Tongue (tissue), 3 donors: ENCODE measurements at places on chromosomes 3 and 15. TPM values are rescaled to one million over a fixed set of nuclear protein-coding genes. Genes with fewer than 3 reads are reported as not detected.

The LYZL4 gene
- not detected for total RNA-seq

The MEX3B gene
- 9.1 TPM for total RNA-seq

The KLF15 gene
- total RNA-seq: 12.1 TPM

The AQR gene
- 32.7 TPM for total RNA-seq

The FBXL2 gene
- 14.0 TPM for total RNA-seq

The CCDC54 gene
- not detected for total RNA-seq

The ZDHHC3 gene
- total RNA-seq: 47.5 TPM

The SYNPR gene
- not detected for total RNA-seq

The OXTR gene
- total RNA-seq: 0.62 TPM

The DCBLD2 gene
- total RNA-seq: 42.6 TPM

The THRB gene
- total RNA-seq: 3.4 TPM

The TAGLN3 gene
- total RNA-seq: 1.6 TPM

DNA sequence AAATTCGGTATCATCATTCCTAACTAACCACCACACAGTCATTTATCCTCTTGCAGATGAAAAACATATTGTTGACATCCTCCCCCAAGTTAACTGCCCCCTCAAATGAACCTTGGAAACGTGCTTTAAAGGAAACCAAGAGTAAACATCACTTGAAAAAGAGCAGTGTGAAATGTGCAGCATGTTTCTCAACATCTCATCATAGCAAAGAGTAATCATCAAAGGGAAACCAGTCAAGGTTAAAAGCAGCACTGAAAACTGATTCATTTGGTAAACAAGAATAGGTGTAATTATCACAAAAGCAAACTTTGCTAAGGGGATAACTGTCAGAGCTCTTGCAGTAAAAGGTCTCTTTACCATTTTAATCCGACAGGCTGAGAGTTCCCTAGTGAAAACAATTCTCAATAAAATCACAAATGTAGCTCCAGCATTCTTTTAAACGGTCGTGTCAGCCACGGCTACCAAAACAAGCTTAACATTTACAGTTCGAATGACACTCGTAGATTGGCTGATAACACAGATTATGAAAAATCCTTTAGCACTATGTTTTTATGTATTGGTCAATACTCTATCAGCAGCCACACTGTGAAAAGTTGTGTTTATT, 461.0 kb downstream of the GBE1 start:
- DNase-seq: no peak

GRCh38 chr15:65583701-65584100, 27.2 kb downstream of the INTS14 start:
- peak; percentile 36 for DNase-seq

GRCh38 chr3:195030791-195031321, 240.1 kb downstream of the XXYLT1 start:
- peak; percentile 52 for DNase-seq

GRCh38 chr3:156140001-156140595, 19.7 kb downstream of the KCNAB1 start:
- no peak for DNase-seq

DNA sequence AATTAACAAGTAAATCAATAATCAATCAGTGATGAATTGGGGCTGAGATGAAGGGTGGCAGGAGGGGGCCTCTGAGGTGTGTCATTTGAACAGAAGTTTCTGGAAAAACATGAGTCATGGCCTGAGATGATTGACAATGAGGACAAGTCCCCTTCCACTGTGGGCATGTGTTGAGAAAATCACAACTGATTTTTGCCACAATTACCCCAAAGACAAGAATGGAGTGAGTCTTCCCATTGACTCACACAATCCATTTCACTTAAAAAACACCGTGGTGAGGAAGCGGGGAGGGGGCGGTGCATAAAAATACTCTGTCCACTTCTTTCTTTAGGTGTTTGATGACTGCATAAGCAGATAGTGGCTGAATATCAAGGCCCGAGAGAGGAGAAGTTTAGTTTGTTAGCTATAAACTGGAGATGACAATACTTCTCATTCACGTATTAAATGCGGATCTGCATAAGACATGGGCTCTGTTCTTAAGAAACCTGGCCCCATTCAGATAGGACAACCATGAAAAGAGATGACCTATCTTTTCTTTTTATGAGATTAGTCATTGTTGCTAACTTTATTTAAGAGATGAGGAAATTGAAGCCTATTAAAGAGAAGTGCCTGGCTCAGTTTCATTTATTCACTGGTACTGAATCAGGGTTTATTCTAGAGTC, 34.7 kb downstream of the SHC4 start:
- DNase-seq: no peak

GRCh38 chr3:25513642-25514266, 85.7 kb downstream of the RARB start:
- DNase-seq: peak; percentile 58

GRCh38 chr3:2090095-2090911, 8.4 kb upstream of the CNTN4 start:
- no peak for DNase-seq

- peak; percentile 41 for DNase-seq
These were observed 57.9 kb upstream of the CTXND1 start for GRCh38 chr15:80309769-80310384.

DNA sequence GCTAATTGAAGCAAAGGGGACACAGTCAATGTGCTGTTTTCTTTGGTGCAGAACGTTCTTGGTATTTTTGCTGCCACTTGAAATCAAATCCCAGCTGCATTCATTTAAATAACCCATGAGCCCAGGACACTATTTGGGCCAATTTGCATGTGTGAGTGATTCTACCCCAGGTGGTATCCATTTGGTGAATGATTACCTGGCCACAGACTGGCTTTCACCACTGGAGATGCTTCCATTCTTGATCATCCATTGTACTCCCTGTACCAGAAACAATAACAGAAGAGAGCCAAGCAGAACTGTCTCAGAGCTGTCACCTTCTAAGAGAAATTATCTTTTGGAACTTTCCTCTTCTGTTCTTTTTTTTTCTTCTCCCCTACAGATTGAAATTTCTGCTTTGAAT, 139.7 kb upstream of the RARB start:
- no peak for DNase-seq

- DNase-seq: no peak
These were observed 63.7 kb downstream of the WHAMM start for GRCh38 chr15:82873000-82873680.

DNA sequence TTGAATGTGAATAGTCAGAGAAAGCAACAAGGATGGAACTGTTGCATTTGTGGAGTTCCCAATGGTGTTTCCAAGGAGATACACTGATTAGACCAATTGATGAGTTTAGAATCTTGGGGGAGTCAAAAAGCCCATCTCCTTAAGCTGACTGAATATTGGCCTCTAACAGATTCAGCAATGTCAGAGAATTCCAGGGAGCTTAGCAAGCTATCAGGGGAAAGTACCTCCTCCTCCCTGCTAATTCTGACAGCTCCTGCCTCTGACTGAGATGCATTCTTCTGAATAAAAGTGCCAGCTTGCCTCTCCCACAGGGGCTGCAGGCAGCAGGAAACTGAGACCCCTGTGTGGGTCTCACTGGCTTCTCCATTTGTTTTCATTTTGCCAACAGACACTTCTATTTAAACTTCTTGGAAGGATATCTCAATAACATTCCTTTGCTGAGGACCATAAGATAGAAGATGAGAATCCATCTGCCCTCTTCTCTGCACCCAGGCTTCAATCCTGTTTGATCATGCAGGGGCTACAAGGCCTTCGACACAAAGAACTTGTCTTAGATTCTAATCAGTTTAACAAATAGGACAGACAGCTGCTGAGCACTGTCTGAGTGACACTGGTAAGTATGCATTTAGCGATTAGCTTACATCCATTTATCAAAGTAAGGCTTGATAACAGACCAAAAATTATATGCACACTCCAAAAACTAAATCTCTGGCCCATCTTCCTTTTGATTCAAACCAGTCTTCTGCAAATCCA, 1080.8 kb downstream of the TUSC7 start:
- no peak for DNase-seq

GRCh38 chr3:195001961-195002861, 268.7 kb downstream of the XXYLT1 start:
- peak; percentile 83 for DNase-seq

- no peak for DNase-seq
These were observed 35.9 kb downstream of the NR1I2 start for GRCh38 chr3:119817583-119818363.

GRCh38 chr3:30124435-30125370, 481.7 kb upstream of the TGFBR2 start:
- DNase-seq: peak; percentile 24

DNA sequence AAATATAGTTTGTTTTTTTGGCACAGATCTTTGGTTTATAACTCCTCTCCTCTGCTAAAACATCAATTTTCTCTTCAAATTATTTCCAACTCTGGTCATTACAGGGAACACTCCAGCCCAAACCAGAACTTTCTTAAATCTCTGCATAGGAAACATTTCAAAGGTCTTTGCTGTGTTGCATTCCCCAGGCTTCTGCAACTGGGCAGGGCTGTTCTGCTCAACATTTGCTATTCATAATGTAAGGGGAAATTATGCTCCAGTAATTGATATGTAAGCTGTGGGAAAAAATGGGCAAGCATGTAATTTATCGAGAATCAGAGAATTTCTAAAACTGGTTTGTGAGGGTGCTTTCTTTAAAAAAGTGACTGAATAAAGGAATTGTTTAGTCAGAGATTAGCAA, 410.4 kb downstream of the TUSC7 start:
- DNase-seq: no peak

DNA sequence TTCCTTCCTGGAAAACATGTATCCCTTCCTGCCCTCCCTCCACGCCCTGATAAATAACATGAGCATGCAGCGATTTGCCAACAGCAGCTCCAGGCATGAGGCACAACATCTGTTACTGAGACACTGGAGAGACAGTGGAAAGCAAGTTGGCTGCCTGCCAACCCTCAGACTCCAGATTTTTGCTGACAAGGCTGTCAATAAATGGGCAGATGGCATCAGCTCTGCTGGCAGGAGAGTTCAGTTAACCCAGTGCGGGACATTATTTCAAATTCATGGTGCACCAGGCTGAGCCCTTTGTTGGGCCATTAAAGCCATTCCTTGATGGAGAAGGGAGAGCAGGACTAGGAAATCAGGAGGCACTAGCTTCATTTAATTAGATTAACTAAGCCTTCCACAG, 293.3 kb downstream of the MEX3B start:
- peak; percentile 96 for DNase-seq

DNA sequence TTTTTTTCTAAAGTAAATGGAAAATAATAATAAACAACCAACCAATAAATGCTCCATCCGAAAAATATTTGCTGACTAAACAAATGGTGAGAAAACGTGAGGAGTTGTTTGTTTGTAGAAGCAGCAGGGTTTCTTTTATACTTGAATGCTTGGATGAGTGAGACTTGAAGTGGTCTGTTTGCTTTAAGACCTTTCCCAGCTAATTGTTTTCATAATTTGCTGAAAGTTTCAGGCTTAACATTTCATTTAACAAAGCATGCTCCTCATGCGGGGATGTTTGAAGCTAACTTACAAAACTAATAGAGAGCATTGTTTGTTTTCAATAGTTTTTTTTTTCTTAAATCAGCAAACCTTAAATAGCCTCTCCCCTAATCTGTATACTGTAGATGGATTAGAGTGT, 484.6 kb downstream of the ROBO2 start:
- DNase-seq: no peak

GRCh38 chr15:100867433-100867832, 12.2 kb upstream of the ALDH1A3 start:
- DNase-seq: no peak

DNA sequence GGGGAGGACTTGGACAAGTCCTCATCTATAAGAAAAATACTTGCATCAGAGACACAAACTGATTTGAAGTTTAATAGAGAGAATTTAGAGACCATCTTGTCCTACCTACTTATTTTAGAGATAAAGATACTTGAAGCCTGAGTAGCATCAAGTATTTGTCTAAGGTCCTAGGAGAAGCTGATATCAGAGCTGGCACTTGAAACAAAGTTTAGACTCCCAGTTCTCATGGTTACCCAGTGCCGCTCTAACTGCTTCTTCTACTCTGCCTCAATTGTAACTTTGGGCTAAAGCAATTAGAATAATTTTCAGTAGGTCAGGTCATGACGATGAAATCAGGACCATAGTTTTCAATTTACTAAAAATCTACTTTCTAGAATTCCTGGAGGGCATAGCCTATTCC, 123.9 kb upstream of the CADPS start:
- no peak for DNase-seq

- DNase-seq: no peak
These were observed 67.3 kb downstream of the FILIP1L start for GRCh38 chr3:100046986-100047385.

- peak; percentile 74 for DNase-seq
These were observed 41.2 kb downstream of the LIPC start for GRCh38 chr15:58472821-58473581.

DNA sequence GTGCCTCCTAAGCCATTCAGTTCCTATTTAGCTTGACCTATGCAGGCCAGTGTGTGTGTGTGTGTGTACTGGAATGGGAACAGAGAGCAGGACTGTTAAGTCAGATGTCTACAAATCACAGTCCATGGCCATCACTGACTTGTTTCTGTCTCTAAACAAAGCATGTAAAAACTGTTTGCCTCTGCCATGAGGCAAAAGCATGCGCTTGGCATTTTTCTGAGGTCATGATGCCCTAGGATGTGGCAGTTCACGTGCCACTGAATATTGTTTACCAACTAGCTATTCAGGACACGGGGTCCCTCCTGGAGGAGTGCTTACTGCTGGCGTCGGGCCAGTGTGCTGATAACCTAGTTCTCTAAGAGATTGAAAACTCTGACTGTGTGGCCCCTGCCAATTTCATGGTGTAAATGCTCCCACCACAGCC, 8.2 kb upstream of the ATP13A3 start:
- DNase-seq: no peak

DNA sequence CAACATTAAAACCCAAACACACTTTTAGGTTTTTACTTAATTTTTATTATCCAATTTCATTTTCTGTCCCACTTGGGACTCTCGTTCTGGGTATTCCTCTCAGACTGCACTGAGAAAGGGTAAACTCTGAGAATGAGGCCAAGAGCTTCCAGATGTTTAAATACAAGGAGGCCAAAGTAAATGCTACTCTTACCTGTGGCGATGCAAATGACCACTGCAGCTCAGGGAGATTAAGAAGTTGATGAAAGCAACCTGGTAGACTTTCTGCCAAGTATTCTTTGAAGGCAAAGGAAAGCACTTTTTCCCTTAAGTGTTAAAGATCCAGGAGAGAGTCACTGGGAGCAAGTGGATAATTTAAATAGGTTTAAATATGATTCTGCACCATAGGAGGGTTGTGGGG, 39.1 kb downstream of the NPTN start:
- DNase-seq: no peak

DNA sequence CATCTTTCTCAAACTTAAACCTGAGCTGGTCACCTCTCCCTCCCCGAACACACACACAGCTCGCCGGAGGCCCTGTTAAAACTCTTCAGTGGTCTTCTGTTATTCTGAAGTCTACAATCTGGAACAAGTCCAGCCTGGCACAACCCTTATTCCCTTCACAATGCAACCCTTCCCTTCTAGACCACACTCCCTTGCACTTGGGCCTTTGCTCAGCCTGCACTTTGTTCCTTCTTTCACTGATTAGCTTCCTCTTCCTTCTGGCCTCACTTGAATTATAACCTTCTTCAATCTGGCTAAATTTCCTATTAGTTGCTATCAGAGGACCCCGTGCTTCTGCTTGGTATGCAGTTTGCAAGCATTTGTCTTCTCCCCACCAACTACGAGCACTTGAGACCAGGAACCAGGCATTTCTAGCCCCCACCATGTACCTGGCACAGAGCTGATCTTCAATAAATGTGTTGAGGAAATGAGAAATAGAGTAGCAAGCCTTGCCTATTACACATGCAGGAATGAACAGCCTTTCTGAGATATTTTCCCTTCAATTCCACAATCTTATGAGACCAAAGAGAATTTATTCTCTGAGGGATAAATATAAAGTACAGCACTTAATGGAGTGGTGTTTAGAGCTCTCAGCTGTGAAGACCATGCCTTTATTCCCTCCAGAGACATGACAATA, 663.1 kb upstream of the ADAMTS9 start:
- DNase-seq: no peak
